ENCODE measurements at places on chromosomes 1 and 21. TPM values are rescaled to one million over a fixed set of nuclear protein-coding genes. Genes with fewer than 3 reads are reported as not detected.

CDC20 gene
- total RNA-seq, result 103 TPM

MFSD2A gene
- total RNA-seq, result 6.0 TPM

AK5 gene
- total RNA-seq, result 0.93 TPM

CHI3L2 gene
- total RNA-seq, result 23.9 TPM

TRIM33 gene
- total RNA-seq, result 38.3 TPM

NPHS2 gene
- not detected for total RNA-seq
